Activated naive CD4-positive, alpha-beta T cell treated with anti-CD3 and anti-CD28 coated beads for 36 hours (primary cell): ENCODE measurements at places on chromosomes 1 and 21.
A peak's percentile ranks its signal among the peaks of the same experiment; 100 is the strongest.

DNA sequence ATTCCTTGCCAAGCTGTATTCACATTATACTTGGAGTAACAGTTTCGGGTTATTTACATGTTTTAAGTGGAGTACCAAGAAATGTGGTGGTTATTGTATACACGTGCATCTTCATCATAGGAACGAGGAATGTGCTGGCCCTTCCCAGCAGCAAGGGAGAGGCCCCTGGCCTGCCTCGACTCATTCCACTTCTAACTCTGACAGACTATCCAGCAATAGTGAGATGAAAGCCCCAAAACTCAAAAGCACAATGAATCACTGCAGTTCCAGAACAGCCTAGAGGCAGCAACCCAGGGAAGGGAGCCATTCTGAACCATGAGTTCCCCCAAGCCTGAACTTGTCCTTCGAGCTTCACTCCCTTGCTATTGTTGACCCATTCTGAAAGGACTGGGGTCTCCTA lies 23.1 kb downstream of the FAM89A start:
- H3K4me3 ChIP-seq = no peak overlapping the region
- peaks cover 7% of the 10 kb centered on the region for H3K36me3 ChIP-seq
- no peak overlapping the region for H3K27ac ChIP-seq
- peaks cover 7% of the 10 kb centered on the region for H3K4me1 ChIP-seq

- peaks cover 36% of the 10 kb centered on the region for H3K27me3 ChIP-seq
- peaks cover 2% of the 10 kb centered on the region for H3K4me1 ChIP-seq
- no peak overlapping the region for H3K4me3 ChIP-seq
- DNase-seq = no peak
- H3K27ac ChIP-seq = no peak overlapping the region
These were observed 1.9 kb downstream of the PODN start for GRCh38 chr1:53063744-53064515.

DNA sequence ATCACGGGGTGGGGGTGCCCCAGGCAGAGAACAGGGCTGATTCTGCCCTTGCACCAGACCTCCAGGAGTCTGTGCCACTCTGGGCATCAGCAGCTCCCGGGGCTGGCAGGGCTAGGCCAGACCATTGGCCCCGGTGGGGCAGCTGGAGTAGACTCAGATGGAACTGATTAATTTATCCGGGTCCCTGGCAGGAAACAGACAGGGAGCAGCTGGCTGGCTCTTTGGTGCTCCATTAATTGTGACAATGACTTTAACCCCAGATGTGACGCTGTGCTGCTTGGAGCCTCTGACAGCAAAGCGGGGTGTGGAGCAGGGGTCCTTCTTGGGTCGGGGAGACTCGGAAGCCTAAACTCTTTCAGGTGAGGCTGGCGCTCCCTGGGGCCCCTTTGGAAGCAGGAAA lies 9.5 kb downstream of the EPHA8 start:
- H3K27ac ChIP-seq = no peak overlapping the region
- H3K27me3 ChIP-seq = no peaks in the 10 kb centered on the region
- H3K4me1 ChIP-seq = no peaks in the 10 kb centered on the region
- no peak overlapping the region for H3K4me3 ChIP-seq

- H3K27ac ChIP-seq = no peak overlapping the region
- DNase-seq = no peak
- no peaks in the 10 kb centered on the region for H3K27me3 ChIP-seq
These were observed 85.3 kb downstream of the GLIS1 start for GRCh38 chr1:53653631-53654030.

DNA sequence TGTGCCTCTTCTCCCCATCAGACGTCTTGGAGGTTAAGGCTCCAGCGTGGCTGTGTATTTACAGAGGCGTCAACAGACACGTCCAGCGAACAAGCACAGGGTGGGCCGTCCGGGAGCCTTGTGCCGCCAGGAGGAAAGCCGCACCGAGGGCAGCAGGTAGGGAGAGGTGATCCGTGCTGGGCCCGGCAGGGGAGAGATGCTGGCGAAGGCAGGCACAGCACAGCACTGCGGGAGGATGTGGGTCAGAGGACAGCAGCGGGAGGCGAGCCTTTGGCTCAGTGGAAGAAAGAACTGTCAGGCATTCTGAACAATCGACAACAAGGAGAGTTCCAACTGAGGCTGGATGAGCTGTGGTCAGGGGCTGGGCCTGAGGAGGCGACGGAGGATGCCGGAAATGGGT lies 144.1 kb upstream of the TNR start:
- no peak for DNase-seq
- H3K4me1 ChIP-seq = no peaks in the 10 kb centered on the region
- H3K27me3 ChIP-seq = no peaks in the 10 kb centered on the region
- H3K27ac ChIP-seq = no peak overlapping the region

DNA sequence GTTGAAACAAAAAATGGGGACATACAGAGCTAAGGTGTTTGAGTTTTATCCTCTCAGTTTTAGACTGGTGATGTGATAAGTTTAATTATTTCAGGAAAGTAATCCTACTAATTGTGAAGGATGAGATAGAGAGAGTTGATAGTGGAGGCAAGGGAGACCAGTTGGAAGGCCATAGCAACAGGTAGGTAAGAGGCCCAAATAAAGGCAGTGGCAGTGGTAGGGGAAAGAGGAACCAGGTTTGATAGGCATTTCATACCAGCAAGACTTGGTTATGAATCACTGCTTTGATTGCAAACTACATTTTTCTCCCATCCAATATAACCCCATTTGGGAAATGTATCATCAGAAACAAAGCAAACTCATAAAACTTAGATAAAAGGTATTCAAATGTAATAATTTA lies 63.1 kb upstream of the SH3GLB1 start:
- H3K4me3 ChIP-seq = no peak overlapping the region
- no peaks in the 10 kb centered on the region for H3K4me1 ChIP-seq
- no peak for DNase-seq
- no peak overlapping the region for H3K27ac ChIP-seq
- H3K36me3 ChIP-seq = no peaks in the 10 kb centered on the region
- peaks cover 3% of the 10 kb centered on the region for H3K27me3 ChIP-seq

DNA sequence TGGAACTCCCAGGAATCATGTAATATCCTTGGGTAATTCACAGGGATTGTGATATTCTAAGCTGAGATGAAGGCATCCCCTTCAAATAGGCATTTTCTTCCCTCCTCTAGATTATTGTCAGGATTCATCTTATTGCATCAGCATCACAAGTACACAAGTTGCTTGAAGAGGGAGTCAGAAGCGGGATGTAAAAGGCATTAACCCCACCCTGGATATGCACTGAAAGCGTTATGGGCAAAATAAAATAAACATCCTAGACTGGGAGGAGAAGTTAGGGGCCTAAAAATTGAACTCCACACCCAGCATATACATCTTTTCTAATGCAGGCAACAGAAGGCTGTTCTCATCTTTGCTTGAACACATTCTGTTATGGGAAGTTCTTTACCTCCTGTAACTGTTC lies 381.2 kb downstream of the SETD4 start:
- H3K4me3 ChIP-seq = no peak overlapping the region
- DNase-seq = no peak
- H3K27ac ChIP-seq = no peak overlapping the region
- H3K36me3 ChIP-seq = no peaks in the 10 kb centered on the region
- peaks cover 5% of the 10 kb centered on the region for H3K4me1 ChIP-seq
- H3K27me3 ChIP-seq = peaks cover 2% of the 10 kb centered on the region

GRCh38 chr1:169110689-169111447 lies 4.4 kb downstream of the ATP1B1 start:
- peaks cover 10% of the 10 kb centered on the region for H3K36me3 ChIP-seq
- no peak overlapping the region for H3K4me3 ChIP-seq
- peaks cover 7% of the 10 kb centered on the region for H3K27me3 ChIP-seq
- no peak overlapping the region for H3K27ac ChIP-seq

DNA sequence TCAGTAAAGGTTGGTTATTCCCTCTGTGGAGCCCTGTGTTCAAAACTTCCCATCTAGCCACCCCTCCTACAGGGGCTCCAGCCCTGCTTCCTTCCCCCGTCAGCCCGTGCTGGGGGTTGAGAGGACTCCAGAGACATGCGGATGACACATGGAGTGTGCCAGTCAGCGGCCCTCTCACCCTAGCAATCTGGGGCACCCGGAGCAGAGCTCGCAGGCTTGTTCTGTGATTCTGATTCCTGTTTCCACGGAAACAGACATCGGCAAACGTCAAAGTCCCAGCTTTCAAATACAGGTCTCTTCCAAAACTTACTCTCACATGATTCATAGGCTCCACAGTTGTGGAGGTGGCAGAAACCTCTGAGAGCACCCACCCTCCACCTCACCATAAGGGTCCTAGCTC lies 9.8 kb upstream of the SSBP3 start:
- no peak for DNase-seq
- H3K27me3 ChIP-seq = no peaks in the 10 kb centered on the region
- H3K36me3 ChIP-seq = no peaks in the 10 kb centered on the region
- H3K4me1 ChIP-seq = peaks cover 11% of the 10 kb centered on the region

GRCh38 chr1:205711105-205712048 lies 31.1 kb upstream of the SLC45A3 start:
- peak overlapping the region; percentile 56 for H3K27ac ChIP-seq
- H3K4me1 ChIP-seq = peaks cover 22% of the 10 kb centered on the region
- peak; percentile 85 for DNase-seq
- H3K36me3 ChIP-seq = peaks cover 4% of the 10 kb centered on the region

DNA sequence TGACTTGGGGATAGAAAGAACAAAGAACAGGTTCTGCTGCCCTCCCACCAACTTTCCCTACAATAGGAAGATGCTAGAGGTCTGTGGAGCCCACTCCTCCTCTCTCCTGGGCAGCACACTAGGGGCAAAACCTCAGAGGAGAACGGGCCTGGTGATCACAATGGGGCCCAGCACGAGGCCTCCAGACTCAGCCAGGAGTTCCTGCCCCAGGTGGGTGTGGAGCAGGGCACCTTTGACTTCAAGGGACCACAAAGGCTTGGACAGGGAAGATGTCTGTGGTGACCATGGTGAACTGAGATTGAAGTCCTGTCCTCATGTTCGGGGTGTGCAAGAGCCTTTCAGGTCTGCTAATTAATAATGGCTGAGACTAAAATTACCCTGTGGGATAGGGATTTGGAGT lies 88.8 kb downstream of the LAMC2 start:
- H3K27ac ChIP-seq = no peak overlapping the region
- no peak for DNase-seq
- no peaks in the 10 kb centered on the region for H3K4me1 ChIP-seq

- H3K27me3 ChIP-seq = peaks cover 3% of the 10 kb centered on the region
- DNase-seq = peak; percentile 68
- H3K4me1 ChIP-seq = peaks cover 13% of the 10 kb centered on the region
- no peak overlapping the region for H3K4me3 ChIP-seq
- H3K36me3 ChIP-seq = no peaks in the 10 kb centered on the region
- no peak overlapping the region for H3K27ac ChIP-seq
These were observed 272.5 kb downstream of the RRAGC start for GRCh38 chr1:38586993-38587646.

DNA sequence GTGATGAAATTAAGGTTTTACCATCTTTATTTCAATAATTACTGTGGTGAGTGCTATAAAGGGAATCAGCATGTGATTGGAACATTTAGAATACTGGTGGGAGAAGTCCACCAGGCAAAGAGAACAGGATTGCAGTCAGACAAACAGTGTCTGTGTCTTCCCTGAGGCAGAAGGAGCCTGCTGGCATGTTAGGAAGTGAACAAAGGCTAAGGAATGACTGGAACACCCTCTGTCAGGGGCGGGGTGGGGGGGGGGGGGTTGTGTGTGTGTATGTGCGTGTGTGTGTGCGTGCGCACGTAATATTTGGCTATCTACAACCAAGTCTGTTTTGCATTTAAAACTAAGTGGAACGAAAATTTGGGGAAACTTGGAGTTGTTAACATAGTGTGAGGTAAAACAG lies 30.2 kb downstream of the SRRM1 start:
- peaks cover 45% of the 10 kb centered on the region for H3K36me3 ChIP-seq
- H3K27me3 ChIP-seq = no peaks in the 10 kb centered on the region
- H3K27ac ChIP-seq = no peak overlapping the region
- no peak overlapping the region for H3K4me3 ChIP-seq
- DNase-seq = no peak
- no peaks in the 10 kb centered on the region for H3K4me1 ChIP-seq

DNA sequence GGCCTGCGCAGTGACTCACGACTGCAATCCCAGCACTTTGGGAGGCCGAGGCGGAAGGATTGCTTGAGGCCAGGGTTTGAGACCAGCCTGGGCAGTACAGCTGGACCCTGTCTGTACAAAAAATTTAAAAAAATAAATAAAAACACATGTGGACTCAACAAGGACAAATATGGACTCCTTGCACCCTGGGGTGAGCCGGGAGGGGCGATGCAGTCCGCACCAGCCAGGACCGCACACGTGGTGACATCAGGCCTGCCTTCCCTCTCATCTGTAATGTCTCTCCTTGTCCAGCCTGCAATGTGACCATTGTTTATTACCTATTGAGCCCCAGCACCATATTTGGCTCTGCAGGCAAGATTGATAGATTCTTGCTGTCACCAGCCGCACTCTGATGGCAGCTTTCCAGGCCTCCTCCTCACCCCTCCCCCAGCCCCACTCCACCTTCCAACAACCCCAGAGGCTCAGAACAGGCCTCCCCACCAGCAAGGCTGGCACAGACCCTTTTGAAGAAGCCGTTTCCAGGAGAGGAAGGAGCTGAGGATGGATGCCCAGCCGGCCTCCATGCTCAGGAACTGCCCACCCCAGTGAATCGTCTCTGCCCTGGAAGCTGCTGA lies 55.2 kb downstream of the IRF2BP2 start:
- DNase-seq = no peak
- no peak overlapping the region for H3K4me3 ChIP-seq
- H3K4me1 ChIP-seq = no peaks in the 10 kb centered on the region
- H3K36me3 ChIP-seq = no peaks in the 10 kb centered on the region
